Stimulated activated CD4-positive, alpha-beta T cell treated with anti-CD3 and anti-CD28 coated beads, TNF-alpha, amount 100 ng/mL, for 24 hours (primary cell): ENCODE measurements at places on chromosomes 6 and 20.

DNA sequence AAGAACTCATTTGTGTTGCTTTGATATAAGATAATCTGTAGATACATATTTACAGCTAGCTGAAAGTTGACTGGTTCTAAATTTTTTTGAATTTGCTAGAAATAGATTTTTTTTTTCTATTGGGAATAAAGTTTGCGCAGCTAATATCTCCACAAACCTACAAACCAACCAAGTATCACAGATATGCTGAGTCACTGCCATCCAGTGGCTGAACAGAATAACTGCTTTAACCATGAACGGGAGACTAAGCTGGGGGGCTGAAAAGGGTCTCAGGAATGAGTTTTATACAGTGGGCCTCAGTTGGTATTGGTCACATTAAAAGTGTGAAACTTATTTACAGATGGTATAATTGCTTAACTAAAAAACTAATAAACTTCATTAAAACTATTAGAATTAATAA lies 326.7 kb upstream of the CNR1 start:
- DNase-seq: no peak

DNA sequence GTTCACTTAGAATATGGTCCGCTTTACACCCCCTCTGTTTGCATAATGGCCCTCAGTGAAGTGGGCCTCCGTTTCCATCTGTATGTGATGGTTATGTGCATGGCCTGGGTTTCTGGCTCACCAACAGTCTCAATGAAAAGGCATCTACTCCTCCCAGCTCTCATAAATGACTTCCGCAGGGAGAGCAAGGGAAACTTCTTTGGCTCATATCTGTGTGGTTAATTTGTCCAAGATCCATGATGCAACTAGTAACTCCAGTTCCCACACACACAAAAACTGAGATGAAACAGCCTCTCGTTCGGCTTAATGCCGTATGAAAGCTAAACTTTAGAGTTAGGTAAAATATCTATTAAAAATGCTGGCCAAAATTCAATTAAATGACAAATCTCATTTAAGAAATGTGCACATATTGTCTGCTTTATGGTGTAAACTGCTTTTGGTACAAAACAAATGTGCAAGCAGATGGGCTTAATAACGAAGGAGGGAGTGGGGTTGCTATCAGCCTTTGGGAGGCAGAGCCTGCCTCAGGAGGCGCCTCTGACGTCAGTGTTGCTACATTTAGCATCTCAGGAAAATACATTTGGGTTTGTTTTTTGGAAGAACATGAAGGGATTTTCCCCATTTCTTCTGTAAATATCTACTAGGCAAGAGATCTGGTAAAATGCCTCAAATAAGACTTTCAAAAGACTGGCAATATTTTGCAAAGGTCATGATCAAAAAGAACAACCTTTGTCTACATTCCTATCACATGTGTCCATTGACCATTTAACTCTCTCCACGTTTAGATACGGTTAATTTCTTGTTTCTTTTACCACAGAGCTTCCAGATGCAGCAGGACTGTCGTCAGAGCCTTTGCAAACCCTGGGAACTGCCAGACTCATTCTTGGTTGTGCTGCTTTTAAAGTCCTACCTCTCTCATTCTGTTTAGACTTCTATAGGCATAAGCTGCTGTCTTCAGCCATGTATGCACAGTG lies 96.8 kb downstream of the ARMC2 start:
- no peak for DNase-seq

DNA sequence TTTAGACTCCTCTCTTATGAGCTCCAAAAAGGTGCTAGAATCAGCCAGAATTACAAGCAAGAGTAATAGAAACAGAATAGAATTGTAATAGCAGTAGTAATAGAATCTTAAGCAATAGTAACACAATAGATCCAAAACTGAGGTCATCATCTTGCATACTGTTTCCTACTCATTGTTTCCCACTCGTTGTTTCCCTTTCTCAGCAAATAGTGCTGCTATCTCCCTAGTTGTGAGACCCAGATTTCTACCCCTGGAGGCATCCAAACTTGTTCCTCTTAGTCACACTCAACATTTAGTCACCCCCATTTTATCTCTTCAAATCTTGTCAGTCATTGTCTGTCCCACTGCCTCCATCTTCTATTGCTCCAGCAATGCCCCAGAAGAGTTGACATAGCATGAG lies 356.9 kb upstream of the MARCKS start:
- no peak for DNase-seq

DNA sequence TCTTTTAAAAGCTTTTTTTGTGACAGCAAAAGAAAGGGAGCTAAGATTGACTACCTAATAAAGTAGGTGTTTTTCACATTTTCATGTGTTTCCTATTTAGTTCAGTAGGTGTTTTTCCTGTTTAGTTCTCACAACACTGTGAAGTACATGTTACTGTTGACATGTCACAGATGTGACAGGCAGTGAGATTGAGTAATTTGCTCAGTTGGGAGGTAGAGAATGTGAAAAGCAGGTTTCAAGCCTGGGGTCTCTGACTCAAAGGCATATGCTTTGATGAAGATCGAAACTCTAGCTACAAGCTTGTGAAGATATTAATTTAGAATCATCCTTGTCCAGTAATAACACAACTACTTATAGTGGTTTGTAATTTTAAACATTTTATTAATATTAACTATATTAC lies 43.1 kb downstream of the SLX4IP start:
- no peak for DNase-seq

DNA sequence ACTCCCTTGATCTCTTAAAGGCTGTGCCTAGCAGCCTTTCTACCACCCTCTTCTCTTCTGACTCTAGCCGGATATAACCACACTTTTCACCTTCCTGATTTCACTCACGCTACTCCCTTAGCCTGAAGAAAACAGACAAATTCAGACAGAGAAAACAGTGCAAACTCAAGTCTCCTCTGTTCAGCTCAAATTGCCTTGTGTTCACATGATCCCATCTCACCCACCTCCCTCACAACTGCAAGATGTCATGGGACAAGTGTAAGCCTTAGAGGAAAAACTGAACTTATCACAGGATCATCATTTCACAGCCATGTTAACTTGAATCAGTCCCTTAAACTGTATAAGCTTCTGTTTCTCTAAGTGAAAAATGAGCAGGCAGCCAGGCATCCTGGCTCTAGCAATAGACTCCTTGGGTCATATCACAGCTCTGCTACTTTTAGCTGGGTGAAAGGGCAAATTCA lies 66.5 kb upstream of the TENT5A start:
- no peak for DNase-seq

DNA sequence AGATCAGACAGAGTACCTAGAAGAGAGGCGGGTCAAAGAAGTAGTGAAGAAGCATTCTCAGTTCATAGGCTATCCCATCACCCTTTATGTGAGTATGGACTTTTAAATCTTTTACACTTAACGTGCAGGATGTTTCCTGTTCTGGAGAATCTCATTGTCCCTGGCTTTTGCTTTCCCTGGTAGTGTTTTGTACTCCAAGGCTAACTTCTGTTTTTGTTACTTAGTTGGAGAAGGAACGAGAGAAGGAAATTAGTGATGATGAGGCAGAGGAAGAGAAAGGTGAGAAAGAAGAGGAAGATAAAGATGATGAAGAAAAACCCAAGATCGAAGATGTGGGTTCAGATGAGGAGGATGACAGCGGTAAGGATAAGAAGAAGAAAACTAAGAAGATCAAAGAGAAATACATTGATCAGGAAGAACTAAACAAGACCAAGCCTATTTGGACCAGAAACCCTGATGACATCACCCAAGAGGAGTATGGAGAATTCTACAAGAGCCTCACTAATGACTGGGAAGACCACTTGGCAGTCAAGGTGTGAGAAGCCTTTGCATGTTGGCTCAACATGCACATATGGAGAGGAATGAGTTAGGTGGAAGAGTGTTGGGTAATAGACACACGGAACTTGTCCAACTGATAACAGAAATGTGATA lies 3.3 kb downstream of the HSP90AB1 start:
- no peak for DNase-seq

DNA sequence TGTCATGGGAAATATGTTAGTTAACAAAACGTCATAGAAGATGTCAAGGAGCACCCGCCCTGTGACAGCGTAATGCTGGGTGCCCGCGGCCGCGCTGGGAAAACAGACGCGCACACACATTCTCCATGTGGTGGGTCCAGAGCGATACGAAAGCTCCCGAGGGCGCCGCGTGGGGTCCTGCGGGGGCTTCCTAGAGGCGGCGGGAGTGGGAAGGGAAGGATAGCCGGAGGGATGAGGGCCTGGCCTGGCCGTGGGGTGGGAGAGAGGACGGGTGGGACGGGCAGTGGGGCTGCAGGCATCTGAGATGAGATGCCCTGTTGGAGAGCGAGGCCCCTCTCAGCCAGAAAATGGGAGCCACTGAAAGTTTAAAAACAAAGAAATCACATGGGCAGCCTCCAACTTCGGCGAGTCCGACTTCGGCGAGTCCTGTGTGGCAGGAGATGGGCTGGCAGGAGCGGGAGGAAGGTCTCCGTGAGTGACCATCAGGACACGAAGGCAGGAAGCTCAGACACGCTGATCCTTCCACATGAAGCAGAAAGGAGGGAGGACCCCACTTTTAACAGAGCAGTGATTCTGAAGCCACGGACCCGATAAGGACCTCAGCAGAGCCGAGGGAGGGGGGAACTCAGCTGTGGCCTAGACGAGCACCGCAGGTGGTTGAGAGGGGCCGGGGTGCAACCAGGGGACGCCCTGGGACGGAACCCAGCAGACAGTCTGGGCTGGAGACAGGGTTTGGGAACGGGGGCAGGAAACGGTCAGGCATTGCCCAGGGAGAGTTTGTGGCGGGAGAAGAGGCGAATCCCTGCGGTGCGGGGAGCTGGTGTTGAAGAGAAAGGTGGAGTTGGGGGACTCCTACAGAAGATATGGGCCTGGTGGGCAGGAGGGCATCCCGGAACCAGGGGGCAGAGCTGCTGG lies 114.1 kb upstream of the FRMD1 start:
- DNase-seq: no peak

DNA sequence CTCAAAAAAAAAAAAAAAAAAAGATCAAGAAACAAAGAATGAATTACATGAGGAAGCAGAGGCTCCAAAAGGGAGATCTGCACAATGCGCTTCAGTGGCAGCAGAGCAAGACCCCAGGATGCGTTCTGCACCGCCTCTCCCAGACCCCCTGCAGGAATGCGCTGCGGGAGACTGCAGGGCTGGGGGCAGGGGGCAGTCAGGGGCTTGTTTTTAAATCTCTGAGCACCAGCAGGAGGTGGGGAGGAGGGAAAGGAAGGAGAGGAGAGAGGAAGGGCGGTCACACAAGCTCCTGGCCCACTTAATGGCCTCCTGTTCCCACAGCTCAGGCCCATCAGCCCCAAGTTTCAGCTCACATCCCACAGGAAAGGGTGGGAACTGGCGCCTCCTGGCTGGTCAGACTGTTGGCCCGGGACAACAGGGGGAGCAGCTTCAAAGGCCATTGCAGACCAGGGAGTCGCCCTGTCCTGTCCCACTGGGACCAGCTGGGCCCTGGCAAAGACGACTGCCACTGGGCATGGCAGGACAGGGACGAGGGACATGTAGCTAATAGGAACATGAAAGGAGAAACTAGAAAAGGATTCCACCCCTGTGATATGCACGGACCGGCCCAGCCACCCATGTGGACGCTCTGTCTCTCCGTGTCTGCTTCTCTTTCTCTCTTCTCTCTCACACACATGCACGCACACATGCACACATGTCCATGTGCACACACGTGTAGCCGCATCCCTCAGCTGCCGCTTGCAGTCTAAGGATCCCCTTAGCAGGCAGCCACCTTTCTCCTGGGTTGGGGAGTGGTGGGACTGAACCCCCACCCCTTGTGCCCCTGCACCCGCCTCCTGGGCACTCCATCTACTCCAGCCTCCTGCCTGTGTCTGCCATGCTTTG lies 34.7 kb downstream of the TFEB start:
- no peak for DNase-seq

- no peak for DNase-seq
Measured at GRCh38 chr20:62039738-62040137, 25.9 kb downstream of the TAF4 start.

DNA sequence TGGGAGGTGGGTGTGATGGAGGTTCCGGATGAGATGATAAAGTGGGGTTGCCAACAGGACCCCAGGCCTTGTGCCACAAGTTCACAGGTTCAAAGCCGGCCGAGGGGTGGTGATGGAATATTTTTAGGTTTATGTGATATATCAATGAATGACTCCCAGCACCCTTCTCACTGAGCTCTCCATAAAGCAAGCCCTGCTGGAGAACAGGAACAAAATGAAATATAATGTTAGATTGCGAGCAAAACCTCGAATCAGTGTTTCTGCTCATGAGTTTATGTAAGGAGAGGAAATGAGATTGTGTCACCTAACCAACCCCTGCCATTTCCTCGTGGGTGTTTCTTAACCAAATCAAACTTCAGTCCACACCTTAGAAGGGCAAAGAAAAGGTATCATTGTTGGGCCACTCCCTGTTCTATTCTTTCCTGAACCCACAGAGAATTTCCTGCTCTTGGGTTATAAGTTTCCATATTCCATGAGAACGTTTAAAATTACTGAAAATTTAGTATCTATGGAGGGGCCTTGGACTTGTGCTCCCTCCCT lies 192.2 kb upstream of the EXOC2 start:
- DNase-seq: no peak

GRCh38 chr20:44584162-44584561 lies 1.8 kb downstream of the PKIG start:
- no peak for DNase-seq

GRCh38 chr6:106134906-106135634 lies 48.9 kb downstream of the PRDM1 start:
- DNase-seq: no peak
